ENCODE measurements at places on chromosomes 3 and 15.

GRCh38 chr3:115804713-115805119 lies 181.4 kb downstream of the GAP43 start:
- peak; percentile 64 for DNase-seq

DNA sequence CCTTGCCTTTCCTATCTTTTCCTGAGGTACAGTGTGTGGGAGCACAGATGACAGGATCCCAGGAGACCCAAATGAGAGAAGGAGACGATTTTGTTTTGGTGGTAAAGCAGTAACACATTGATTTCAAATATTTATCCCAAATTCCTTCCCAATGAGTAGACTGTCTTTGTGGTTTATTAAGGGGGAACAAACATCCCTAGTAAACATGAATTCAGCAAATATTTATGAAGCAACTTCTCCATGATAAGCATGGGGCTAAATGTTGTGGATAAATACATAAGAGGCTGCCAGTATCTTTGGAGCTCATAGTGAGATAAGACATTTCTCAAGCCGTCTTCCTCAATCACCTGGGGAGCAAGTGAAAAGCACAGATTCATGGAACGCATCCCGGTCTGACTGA lies 460.8 kb upstream of the CFAP20DC start:
- DNase-seq = peak; percentile 5

- no peak for DNase-seq
Observed at GRCh38 chr3:124459678-124460077, 270.6 kb upstream of the UMPS start.

GRCh38 chr15:69482686-69483256 lies 30.2 kb downstream of the RPLP1 start:
- no peak for DNase-seq

GRCh38 chr3:126531051-126531330 lies 7.0 kb downstream of the CHST13 start:
- no peak for DNase-seq

DNA sequence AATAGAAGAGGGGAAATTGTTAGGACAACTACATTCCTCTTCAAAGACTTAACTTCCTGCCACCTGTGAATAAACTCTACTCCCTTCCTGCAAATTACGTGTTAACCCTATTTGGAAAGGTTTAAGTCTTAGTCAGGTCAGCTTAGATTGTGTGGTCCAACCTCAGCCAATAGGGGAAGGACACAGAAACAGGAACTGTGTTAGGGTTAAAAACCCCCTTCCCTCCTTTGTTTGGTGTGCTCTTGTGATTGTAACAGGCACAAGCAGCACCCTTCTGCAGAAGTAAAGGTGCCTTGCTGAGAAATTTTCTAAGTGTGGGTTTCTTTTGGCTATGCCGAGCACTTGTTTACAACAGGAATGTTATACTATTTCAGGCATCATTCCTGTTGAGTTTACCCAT lies 45.0 kb upstream of the FSTL1 start:
- DNase-seq = no peak

DNA sequence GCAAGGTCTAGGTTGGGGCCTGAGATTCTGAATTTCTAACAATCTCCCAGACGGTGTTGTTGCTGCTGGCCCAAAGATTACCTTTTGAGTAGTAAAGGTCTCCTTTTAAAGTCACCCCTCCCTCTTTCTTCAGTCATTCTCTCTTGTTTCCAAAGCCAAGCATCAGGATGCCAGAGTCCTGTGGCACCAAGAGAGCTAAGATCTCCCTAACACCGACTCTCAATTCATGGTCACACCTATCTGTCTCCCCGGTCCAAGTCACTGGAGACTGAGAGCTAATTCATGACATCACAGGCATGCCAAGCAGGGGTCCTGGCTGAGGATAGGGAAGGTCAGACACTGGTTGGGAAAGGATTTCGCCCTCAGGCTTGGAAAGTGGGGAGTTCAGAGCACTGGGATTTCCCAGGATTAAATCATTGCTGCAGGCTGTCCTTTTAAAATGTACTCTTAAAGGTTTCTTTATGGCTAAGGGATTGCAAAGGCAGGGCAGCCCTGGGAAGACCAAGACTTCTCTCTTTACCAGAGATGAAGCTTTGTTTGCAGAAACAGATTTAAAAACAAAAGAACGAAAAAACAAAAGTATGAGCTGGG lies 7.3 kb downstream of the SHOX2 start:
- no peak for DNase-seq

GRCh38 chr15:51325167-51325566 lies 13.2 kb downstream of the CYP19A1 start:
- DNase-seq = no peak

DNA sequence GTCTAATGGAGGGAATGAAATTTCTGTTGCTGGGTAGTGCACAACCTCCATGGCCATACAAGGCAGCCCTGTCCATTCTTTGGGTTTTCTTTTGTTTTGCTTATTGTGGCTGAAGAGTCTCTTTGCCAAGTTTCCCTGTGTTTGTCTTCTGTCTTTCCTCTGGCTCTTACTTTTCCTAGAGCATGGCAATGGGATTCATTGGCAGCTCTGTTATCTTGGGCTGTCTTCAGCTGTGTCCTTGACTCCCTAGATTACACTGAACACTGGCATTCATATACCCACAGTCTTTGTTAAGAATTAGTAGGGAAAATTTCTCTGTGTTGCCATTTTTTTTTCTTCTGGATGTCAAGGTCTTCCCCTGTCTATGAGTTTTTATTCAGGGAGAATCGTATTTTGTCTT lies 16.1 kb upstream of the DCBLD2 start:
- no peak for DNase-seq

DNA sequence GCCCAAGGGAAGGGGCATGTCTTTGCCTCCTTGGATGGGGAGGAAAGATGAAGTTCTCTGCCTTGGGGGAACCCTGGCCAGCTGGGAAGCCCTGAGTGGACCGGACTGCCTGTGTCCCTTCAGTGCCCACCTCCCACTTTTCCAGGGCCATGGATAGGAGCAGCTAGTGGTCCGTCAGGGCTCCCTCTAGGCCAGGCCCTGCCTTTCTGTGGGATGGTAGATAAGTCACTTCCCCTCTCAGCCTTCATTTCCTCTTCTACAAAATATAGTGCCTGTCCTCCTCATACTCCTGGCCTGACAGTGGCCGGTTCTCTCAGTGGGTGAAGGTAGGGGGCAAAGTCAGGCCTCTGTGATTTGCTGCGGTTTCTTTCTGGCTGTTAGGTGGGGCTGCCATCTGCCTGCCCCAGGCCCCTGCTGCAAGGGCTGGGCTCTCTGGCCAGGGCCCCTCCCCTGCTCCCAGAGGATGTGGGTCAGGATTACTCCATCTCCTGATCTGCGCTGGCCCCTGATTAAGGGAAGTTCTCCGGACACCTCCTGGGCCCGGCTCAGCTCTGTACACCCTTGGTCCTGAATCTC lies 1.4 kb downstream of the PLEKHO2 start:
- peak; percentile 62 for DNase-seq

DNA sequence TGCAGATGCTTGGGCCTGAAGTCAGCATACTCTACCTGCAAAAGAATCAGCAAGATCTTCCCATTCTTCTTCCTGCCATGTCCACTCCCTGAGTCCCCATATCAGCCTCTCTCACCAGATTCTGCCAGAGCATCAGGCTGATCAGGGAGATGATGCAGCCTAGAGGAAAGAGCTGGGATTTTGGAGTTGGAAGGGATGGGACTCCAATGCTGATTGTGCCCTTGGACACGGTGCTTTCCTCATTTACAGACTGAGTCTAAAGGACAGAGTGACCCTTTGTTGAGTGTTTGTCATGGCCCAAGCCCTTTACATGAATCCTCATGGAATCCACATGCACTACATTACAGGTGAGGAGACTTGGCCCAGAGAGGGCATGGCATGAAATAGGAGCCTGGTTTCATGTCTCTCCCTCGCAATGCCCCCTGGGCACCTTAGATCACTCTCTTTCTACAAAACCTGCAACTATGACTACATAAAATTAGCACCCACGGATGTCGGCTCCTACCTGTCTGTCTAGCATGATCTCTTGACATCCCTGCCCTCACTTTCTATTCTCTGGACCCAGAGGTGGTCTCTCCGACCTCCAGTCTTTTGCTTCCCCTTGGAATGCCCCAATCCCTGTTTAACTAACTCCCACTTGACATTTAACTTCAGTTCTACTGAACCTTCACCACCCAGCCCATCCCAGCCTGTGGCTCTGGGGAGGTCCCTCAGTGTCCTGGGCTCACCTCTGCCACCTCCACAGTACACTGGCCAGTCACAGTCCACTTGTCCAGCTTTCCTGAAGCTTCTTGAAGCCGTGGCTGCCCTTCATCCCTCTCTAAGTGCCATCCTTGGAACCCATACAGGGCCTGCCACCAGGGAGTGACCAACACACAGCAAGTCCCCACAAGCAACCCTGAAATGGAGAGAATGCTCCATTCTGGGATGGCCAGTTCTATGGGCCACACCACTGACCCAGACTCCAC lies 173.5 kb downstream of the ABHD5 start:
- no peak for DNase-seq

DNA sequence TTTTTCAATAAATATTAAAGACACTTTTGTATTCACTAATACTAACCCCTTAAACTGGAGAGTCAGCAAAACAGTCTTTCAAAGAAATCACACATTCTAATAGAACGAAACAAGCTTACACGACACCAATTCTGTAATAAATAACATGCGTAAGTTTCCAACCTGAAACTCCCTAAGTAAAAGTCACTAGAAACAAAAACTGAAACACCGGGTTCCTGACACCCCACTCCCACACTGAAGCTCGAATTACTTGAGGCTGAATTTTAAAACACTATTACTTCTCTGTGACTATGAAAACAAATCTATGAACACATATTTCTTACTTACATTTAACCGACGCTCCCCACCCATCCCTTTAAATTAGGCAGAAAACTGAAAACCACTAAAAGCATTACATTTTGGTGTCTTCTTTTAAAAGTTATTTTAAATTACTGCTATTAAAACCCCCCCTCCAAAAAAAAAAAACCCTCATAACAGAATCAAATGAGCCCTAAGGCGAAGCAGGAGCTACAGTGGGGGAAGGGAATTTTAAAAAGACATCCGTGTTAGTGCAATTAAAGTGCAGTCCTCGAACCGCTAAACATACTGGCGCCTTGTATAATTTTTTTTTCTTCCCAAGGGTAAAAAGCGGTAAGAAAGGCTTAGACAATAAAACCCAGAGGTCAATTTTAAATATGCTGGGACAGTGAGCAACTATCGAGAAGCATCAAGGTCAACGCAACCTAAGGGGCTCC lies 878 bp downstream of the SPPL2A start:
- no peak for DNase-seq

- DNase-seq = no peak
Observed at GRCh38 chr3:15638193-15638890, 36.8 kb downstream of the BTD start.

- no peak for DNase-seq
Observed at GRCh38 chr3:133991209-133991608, 38.5 kb downstream of the SLCO2A1 start.

- DNase-seq = peak; percentile 28
Observed at GRCh38 chr15:98650417-98651035, 2.2 kb downstream of the IGF1R start.

DNA sequence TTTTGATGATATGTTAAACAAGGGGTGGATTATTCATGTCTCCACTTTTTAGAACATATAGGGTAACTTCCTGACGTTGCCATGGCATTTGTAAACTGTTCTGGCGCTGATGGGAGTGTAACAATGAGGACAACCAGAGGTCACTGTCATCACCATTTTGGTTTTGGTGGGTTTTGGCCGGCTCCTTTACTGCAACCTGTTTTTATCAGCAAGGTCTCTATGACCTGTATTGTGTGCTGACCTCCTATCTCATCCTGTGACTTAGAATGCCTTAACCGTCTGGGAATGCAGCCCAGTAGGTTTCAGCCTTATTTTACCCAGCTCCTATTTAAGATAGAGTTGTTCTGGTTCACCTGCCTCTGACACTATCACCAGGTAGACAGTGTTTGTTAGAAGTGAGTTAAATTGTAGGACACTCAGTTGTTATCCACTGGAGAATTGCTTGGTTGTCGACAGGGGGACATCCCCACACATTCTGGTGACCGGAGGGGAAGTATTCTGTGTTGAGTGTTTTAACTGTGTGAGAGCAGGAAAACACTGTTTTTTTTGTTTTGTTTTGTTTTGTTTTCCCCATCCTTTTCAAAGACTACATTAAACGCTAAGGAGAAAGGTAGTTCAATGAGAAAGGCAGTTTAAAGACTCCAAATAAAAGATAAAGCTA lies 36.9 kb upstream of the SKIL start:
- DNase-seq = no peak

GRCh38 chr3:111617912-111618601 lies 22.9 kb upstream of the ZBED2 start:
- DNase-seq = no peak

DNA sequence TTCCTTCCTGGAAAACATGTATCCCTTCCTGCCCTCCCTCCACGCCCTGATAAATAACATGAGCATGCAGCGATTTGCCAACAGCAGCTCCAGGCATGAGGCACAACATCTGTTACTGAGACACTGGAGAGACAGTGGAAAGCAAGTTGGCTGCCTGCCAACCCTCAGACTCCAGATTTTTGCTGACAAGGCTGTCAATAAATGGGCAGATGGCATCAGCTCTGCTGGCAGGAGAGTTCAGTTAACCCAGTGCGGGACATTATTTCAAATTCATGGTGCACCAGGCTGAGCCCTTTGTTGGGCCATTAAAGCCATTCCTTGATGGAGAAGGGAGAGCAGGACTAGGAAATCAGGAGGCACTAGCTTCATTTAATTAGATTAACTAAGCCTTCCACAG lies 293.3 kb downstream of the MEX3B start:
- DNase-seq = no peak

GRCh38 chr15:27844018-27844666 lies 255.0 kb downstream of the OCA2 start:
- DNase-seq = peak; percentile 55

DNA sequence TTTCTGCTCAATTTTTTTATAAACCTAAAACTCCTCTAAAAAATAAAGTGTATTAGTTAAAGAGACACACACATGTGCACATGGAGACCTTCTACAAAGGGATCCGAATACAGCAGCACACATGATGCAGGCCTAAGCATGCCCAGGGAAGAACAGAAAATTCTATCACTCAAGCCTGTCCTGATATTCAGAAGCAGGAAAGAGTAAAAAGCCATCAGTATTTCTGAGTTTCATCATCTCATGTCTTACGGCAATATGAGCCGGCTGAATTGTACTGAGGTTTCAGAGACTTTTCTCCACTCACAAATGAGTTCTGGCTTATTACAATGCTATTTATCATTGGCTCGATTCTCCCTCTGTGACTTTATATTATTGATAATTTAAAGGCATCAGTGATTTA lies 97.5 kb downstream of the CADPS start:
- DNase-seq = no peak

DNA sequence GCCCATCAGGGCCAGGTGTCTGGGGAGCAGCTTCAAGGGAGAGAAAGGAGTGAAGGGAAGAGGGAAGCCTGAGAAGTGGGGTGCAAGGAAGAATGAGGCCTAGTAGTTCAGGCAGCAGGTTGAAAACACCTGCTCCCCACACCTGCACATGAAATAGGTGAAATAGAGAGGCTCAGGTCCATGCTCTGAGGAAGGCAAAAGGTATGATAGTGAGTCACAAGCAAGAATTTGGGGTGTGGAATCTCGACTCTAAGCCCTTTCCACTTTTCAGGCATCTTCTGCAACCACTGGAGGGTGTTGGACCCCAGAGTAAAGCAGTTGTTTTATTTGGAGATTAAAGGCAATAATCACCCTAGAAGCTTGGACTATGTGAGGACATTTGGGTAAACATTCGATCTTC lies 157.5 kb downstream of the CTNNB1 start:
- no peak for DNase-seq

GRCh38 chr15:36896949-36897348 lies 203.4 kb downstream of the MEIS2 start:
- DNase-seq = no peak

GRCh38 chr15:83113881-83114674 lies 6.6 kb downstream of the TM6SF1 start:
- DNase-seq = no peak

Measured in AG08396 (cell line).